ENCODE measurements at places on chromosomes 12 and 14. TPM values are rescaled to one million over a fixed set of nuclear protein-coding genes. Genes with fewer than 3 reads are reported as not detected.
A peak's percentile ranks its signal among the peaks of the same experiment; 100 is the strongest.

KANSL2 gene
- 60.5 TPM for total RNA-seq

TGM1 gene
- total RNA-seq, result 17.8 TPM

TBC1D30 gene
- 13.0 TPM for total RNA-seq

GPRC5A gene
- 562 TPM for total RNA-seq

TMEM52B gene
- total RNA-seq, result 2.1 TPM

RERGL gene
- not detected for total RNA-seq

RILPL1 gene
- total RNA-seq, result 10.3 TPM

NINJ2 gene
- total RNA-seq, result 15.6 TPM

PPP1R3E gene
- 19.4 TPM for total RNA-seq

NFATC4 gene
- 98.5 TPM for total RNA-seq

MAP1LC3B2 gene
- total RNA-seq, result not detected

DNA sequence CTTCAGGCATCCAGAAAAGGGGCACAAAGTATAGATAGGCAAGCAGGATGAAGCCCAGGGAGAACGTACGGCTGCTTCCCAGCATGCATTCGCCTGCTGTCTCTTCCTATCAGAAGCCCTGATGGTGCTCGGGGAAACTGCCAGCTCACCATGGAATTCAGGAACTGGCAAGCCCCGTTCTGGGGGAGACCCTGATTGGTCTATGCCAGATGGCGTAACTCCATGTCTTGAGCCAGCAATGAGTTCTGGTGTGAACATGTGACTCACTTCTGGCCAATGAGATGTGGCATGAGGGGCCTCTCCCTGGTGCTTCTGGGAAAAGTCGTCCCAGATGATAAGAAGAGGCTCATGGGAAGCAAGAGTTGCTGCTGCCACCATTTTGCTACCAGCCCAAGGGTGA is 270.8 kb downstream of the BCL11B start:
- H3K4me1 ChIP-seq, result no peaks in the 10 kb centered on the region
- H3K36me3 ChIP-seq, result no peaks in the 10 kb centered on the region
- no peaks in the 10 kb centered on the region for H3K27me3 ChIP-seq
- DNase-seq, result no peak
- H3K4me3 ChIP-seq, result no peak overlapping the region

GRCh38 chr12:130619385-130620001 is 96.6 kb downstream of the RIMBP2 start:
- H3K4me3 ChIP-seq, result no peak overlapping the region
- no peak overlapping the region for H3K27ac ChIP-seq
- no peaks in the 10 kb centered on the region for H3K36me3 ChIP-seq
- DNase-seq, result no peak
- H3K4me1 ChIP-seq, result no peaks in the 10 kb centered on the region

DNA sequence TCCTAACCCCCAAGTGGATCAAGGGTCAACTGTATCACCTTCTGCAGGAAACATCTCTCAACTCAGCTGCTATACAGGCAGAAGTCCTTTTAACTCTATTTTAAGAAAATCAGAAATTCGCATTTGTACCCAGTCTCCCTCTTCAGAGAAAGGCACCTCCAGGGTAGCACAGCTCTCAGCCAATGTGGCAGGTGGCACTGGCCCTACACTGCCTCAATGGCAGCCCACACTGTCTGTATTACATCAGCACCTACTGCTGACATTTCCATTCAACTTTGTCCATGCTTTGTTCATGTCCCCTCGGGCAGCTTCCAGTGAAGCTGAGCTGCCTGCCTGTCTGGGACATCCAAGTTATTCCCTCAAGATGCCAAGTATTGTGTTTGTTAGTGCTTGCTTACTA is 8.8 kb downstream of the SPTSSA start:
- H3K27ac ChIP-seq, result no peak overlapping the region
- DNase-seq, result no peak
- H3K36me3 ChIP-seq, result peaks cover 29% of the 10 kb centered on the region
- peaks cover 3% of the 10 kb centered on the region for H3K4me1 ChIP-seq

GRCh38 chr12:3134526-3135135 is 57.5 kb downstream of the TSPAN9 start:
- H3K36me3 ChIP-seq, result no peaks in the 10 kb centered on the region
- peaks cover 73% of the 10 kb centered on the region for H3K4me1 ChIP-seq
- H3K4me3 ChIP-seq, result no peak overlapping the region
- no peak for DNase-seq
- peak overlapping the region; percentile 71 for H3K27ac ChIP-seq

- H3K4me1 ChIP-seq, result peaks cover 29% of the 10 kb centered on the region
- H3K27me3 ChIP-seq, result no peaks in the 10 kb centered on the region
- no peak for DNase-seq
- no peak overlapping the region for H3K27ac ChIP-seq
- peak overlapping the region; percentile 37 for H3K4me3 ChIP-seq
Measured at GRCh38 chr14:20631023-20631879, 10.2 kb downstream of the OR6S1 start.

- H3K27ac ChIP-seq, result no peak overlapping the region
- H3K4me1 ChIP-seq, result peaks cover 2% of the 10 kb centered on the region
- no peaks in the 10 kb centered on the region for H3K36me3 ChIP-seq
- no peak for DNase-seq
- H3K27me3 ChIP-seq, result no peaks in the 10 kb centered on the region
Measured at GRCh38 chr12:5577741-5578140, 145.8 kb downstream of the NTF3 start.

GRCh38 chr12:9127484-9127883 is 11.8 kb upstream of the A2M start:
- no peaks in the 10 kb centered on the region for H3K36me3 ChIP-seq
- no peaks in the 10 kb centered on the region for H3K27me3 ChIP-seq
- DNase-seq, result peak; percentile 51
- no peak overlapping the region for H3K27ac ChIP-seq

- no peak overlapping the region for H3K27ac ChIP-seq
- no peaks in the 10 kb centered on the region for H3K36me3 ChIP-seq
- H3K4me1 ChIP-seq, result peaks cover 11% of the 10 kb centered on the region
- no peaks in the 10 kb centered on the region for H3K27me3 ChIP-seq
Measured at GRCh38 chr14:89178800-89179535, 238.1 kb downstream of the FOXN3 start.

- no peak overlapping the region for H3K4me3 ChIP-seq
- H3K27me3 ChIP-seq, result no peaks in the 10 kb centered on the region
- DNase-seq, result no peak
- peaks cover 4% of the 10 kb centered on the region for H3K36me3 ChIP-seq
Measured at GRCh38 chr14:105346876-105347586, 32.5 kb downstream of the PACS2 start.

DNA sequence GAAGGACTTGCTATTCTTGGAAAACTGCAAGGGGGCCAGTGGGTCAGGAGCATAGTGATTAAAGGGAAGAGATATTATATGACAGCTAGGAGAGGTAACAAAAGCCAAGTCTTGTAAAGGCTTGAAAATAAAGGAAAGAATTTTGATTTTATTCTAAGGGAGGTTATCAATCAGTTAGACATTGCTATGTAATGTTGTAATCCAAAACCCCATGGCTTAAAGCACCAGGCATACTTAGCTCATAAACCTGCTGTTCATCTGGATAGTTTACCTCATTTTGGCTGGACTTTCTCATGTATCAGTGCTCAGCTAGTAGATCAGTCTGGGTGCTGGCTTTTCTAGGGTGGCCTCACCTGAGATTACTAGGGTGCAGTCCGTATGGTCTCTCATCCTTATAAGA is 680.9 kb upstream of the LMO3 start:
- no peak for DNase-seq
- H3K4me1 ChIP-seq, result no peaks in the 10 kb centered on the region

GRCh38 chr12:120979862-120980696 is 1.7 kb downstream of the HNF1A start:
- H3K36me3 ChIP-seq, result no peaks in the 10 kb centered on the region
- no peaks in the 10 kb centered on the region for H3K4me1 ChIP-seq
- no peaks in the 10 kb centered on the region for H3K27me3 ChIP-seq
- H3K4me3 ChIP-seq, result no peak overlapping the region

- DNase-seq, result no peak
- H3K4me1 ChIP-seq, result no peaks in the 10 kb centered on the region
- H3K36me3 ChIP-seq, result peaks cover 4% of the 10 kb centered on the region
Measured at GRCh38 chr12:5912437-5913334, 32.4 kb downstream of the ANO2 start.

DNA sequence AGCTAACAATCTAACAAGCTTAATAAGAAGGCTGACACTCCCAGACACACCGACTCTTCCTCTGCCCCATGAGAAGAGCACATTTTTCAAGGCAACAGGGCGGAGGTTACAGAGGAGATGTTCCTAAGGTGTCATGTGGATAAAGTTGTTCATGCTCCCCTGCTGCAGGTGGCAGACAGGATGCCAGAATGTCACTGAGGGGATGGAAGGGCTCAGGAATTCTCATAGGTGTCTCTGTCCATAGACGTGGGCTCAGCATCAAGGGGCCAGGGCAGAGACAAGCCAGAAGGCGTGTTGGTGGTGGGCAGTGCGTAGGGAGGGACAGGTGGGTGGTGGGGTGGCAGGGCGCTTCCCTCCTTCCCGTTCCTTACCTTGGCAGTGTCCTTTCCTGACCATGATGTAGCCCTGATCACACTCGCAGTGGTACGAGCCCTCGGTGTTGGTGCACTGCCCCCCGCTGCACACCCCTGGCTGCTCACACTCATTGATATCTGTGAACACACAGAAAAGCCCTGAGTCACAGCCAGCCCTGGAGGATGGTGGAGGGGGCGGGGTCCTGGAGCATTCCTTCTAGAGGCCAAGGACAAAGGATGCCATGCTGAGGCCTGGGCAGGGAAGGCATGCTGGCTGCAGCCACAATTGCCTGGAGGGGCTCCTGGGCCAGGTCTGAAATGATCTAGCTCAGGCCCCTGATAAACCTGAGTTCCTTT is 23.0 kb downstream of the ISCA2 start:
- no peak for DNase-seq
- peaks cover 20% of the 10 kb centered on the region for H3K4me1 ChIP-seq
- H3K27me3 ChIP-seq, result no peaks in the 10 kb centered on the region
- H3K36me3 ChIP-seq, result no peaks in the 10 kb centered on the region
- H3K27ac ChIP-seq, result no peak overlapping the region
- no peak overlapping the region for H3K4me3 ChIP-seq

DNA sequence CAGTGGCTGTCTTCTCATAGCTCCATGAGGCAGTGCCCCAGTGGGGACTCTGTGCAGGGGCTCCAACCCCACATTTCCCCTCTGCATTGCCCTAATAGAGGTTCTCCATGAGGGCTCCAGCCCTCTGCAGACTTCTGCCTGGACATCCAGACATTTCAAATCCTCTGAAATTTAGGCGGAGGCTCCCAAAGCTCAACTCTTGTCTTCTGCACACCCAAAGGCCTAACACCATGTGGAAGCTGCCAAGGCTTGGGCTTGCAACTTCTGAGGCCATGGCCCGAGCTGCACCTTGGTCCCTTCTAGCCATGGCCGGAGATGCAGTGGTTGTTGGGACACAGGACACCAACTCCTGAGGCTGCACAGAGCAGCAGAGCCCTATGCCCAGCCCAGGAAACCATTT is 20.5 kb upstream of the PPP2R5C start:
- H3K27me3 ChIP-seq, result no peaks in the 10 kb centered on the region
- H3K27ac ChIP-seq, result no peak overlapping the region
- peak; percentile 14 for DNase-seq
- H3K36me3 ChIP-seq, result no peaks in the 10 kb centered on the region

DNA sequence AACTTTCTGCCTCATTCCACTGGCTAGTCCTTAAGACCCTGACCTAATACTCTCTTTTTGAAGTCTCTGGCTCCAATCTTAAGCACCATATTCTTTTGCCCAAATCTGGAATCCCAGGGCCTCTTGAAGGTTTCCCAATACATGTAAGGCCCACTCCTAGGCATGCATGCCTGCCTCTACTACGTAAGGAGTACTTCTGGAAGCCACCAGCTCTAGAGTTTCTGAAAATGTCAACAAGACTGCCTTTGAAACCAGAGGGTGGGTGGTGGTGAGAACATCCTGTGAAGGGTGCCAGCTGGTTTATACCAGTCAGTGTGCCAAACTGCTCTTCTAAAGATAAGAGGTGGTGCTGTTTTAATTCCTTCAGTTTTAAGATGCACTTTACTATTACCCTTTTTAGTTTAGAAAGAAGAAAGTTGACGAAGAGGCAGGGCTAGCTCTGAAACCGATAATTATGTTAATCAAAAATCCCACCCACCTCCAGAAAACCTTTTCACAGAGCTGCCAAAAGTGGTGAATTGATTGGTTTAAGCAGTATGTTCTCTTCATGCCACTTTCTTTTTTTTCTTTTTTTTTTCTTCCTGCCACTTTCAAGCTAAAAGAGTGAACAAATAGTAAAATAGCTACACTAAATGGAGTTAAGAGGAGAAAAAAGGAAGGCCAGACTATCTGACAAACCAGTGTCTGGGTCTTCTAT is 8.7 kb upstream of the WDR89 start:
- peak; percentile 81 for DNase-seq
- H3K36me3 ChIP-seq, result no peaks in the 10 kb centered on the region
- no peaks in the 10 kb centered on the region for H3K27me3 ChIP-seq
- H3K4me3 ChIP-seq, result no peak overlapping the region
- H3K4me1 ChIP-seq, result peaks cover 5% of the 10 kb centered on the region
- H3K27ac ChIP-seq, result peak overlapping the region; percentile 54

- no peaks in the 10 kb centered on the region for H3K36me3 ChIP-seq
- H3K4me1 ChIP-seq, result no peaks in the 10 kb centered on the region
- H3K4me3 ChIP-seq, result no peak overlapping the region
- no peak overlapping the region for H3K27ac ChIP-seq
- H3K27me3 ChIP-seq, result no peaks in the 10 kb centered on the region
- no peak for DNase-seq
Measured at GRCh38 chr12:34363050-34363673, 340.9 kb downstream of the ALG10 start.

GRCh38 chr14:54682578-54682977 is 115.7 kb downstream of the SAMD4A start:
- H3K4me3 ChIP-seq, result no peak overlapping the region
- no peaks in the 10 kb centered on the region for H3K27me3 ChIP-seq
- no peak for DNase-seq
- peaks cover 14% of the 10 kb centered on the region for H3K4me1 ChIP-seq
- H3K27ac ChIP-seq, result no peak overlapping the region
- H3K36me3 ChIP-seq, result no peaks in the 10 kb centered on the region

- peak; percentile 65 for DNase-seq
- no peaks in the 10 kb centered on the region for H3K36me3 ChIP-seq
- no peak overlapping the region for H3K27ac ChIP-seq
- H3K27me3 ChIP-seq, result no peaks in the 10 kb centered on the region
Measured at GRCh38 chr14:104294983-104295680, 156.7 kb downstream of the KIF26A start.

- peaks cover 8% of the 10 kb centered on the region for H3K4me1 ChIP-seq
- no peak for DNase-seq
- no peak overlapping the region for H3K4me3 ChIP-seq
- H3K36me3 ChIP-seq, result no peaks in the 10 kb centered on the region
- no peak overlapping the region for H3K27ac ChIP-seq
Measured at GRCh38 chr14:76941946-76942805, 86.3 kb downstream of the IRF2BPL start.

- H3K27ac ChIP-seq, result no peak overlapping the region
- H3K27me3 ChIP-seq, result no peaks in the 10 kb centered on the region
- no peak overlapping the region for H3K4me3 ChIP-seq
- no peaks in the 10 kb centered on the region for H3K36me3 ChIP-seq
Measured at GRCh38 chr12:113044516-113044915, 12.0 kb upstream of the DTX1 start.

- H3K36me3 ChIP-seq, result no peaks in the 10 kb centered on the region
- DNase-seq, result no peak
- H3K4me3 ChIP-seq, result no peak overlapping the region
Measured at GRCh38 chr14:59619061-59619460, 42.4 kb upstream of the CCDC175 start.
